ENCODE measurements at places on chromosomes 6 and 20. TPM values are rescaled to one million over a fixed set of nuclear protein-coding genes. Genes with fewer than 3 reads are reported as not detected.
A peak's percentile ranks its signal among the peaks of the same experiment; 100 is the strongest.

GRCh38 chr20:60334911-60335310, 376.7 kb downstream of the CDH26 start:
- no peaks in the 10 kb centered on the region for H3K36me3 ChIP-seq
- H3K27me3 ChIP-seq = no peaks in the 10 kb centered on the region
- no peak for DNase-seq
- no peak overlapping the region for H3K4me3 ChIP-seq
- no peaks in the 10 kb centered on the region for H3K4me1 ChIP-seq
- H3K27ac ChIP-seq = no peak overlapping the region

DNA sequence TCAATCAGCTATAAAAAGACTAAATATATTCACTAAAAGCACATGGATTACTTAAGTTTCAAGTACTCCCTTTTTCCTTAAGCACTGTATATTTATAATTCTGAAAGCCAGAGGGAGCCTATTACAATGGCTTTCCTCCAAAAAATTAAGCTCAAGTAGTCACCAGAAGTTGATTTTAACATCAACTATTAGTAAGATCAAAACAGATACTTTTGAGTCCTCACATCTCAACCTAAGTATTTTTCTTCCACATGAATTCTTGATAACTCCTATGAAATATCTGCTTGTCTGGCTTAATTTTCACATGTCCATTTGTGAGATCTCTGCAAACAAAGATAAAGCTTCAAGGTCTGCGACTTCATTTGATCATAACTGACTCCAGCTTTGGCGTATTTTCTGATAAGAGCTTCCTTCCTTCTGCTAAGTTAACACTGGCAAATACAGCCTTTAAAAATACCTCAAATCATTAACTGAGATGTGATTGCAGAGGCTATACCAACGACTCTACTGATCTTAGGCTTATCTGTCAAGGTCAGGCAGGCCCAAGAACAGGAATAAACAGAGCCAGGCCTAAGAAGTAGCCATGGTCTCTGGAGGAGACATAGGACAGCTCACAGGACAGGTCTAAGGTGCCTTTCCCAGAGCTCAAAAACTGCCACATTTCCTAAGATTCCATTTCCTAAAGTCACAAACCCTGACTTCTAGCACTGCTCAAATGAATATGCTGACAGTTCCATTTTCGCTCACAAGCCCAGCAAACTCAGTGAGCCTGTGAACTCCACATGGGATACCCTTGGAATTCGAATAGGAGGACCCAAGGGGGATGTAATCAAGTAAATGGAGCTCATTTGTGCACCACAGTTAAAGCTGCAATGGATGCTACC, 10.0 kb downstream of the SNX5 start:
- DNase-seq = no peak
- H3K4me3 ChIP-seq = no peak overlapping the region
- no peaks in the 10 kb centered on the region for H3K27me3 ChIP-seq
- H3K36me3 ChIP-seq = peaks cover 10% of the 10 kb centered on the region
- peaks cover 44% of the 10 kb centered on the region for H3K4me1 ChIP-seq

GRCh38 chr6:116929825-116930224, 52.8 kb downstream of the RFX6 start:
- H3K4me1 ChIP-seq = no peaks in the 10 kb centered on the region
- no peak for DNase-seq
- H3K4me3 ChIP-seq = no peak overlapping the region
- H3K36me3 ChIP-seq = no peaks in the 10 kb centered on the region
- no peaks in the 10 kb centered on the region for H3K27me3 ChIP-seq
- H3K27ac ChIP-seq = no peak overlapping the region

DNA sequence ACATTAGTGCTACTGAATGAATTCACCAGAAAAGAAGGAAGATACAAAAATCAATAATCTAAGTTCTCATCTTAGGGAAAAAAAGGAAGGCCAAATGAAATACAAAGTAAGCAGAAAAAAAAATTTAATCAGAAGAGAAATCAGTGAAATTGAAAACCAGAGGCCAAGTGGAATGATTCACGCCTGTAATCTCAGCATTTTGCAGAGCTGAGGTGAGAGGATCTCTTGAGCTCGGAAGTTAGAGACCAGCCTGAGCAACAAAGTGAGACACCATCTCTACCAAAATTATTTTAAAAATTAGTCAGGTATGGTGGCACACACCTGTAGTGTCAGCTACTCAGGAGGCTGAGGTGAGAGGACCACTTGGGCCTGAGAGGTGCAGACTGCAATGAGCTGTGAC, 21.2 kb upstream of the ASF1A start:
- no peaks in the 10 kb centered on the region for H3K36me3 ChIP-seq
- DNase-seq = no peak
- H3K27ac ChIP-seq = no peak overlapping the region
- no peaks in the 10 kb centered on the region for H3K27me3 ChIP-seq
- no peaks in the 10 kb centered on the region for H3K4me1 ChIP-seq
- H3K4me3 ChIP-seq = no peak overlapping the region

DNA sequence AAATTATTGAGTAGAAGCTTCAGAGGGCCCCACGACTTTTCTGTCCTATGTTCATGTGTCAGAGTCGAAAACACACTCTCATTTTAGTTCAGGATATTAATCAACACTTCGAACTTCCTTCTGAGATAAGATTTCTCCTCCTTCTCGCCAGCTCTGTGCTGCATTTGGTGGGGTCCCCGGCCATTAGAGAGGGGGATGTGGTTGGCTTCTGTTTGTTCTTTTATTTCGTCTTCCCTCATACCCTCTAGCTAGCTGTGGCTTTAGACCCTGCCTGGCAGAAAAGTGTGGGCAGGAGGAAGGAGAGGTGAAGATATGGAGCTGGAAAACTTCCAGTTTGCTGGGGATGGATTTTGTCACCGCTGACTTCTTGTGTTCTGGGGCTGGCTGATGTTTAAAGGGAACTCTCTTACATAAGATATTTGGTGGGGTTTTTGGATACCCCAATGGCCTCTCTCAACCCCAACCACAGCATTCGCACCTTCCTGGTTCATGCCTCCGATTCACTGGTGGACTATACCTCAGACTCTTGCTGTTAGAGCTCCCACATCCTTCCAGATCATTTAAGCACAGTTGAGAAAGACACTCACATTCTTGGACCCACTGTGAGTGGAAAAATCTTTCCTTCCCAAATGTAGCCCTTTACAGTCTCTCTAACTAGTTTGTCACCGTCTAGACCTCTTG, 30.7 kb upstream of the TMX4 start:
- no peaks in the 10 kb centered on the region for H3K4me1 ChIP-seq
- DNase-seq = no peak
- no peak overlapping the region for H3K4me3 ChIP-seq
- no peaks in the 10 kb centered on the region for H3K27me3 ChIP-seq
- no peak overlapping the region for H3K27ac ChIP-seq

DNA sequence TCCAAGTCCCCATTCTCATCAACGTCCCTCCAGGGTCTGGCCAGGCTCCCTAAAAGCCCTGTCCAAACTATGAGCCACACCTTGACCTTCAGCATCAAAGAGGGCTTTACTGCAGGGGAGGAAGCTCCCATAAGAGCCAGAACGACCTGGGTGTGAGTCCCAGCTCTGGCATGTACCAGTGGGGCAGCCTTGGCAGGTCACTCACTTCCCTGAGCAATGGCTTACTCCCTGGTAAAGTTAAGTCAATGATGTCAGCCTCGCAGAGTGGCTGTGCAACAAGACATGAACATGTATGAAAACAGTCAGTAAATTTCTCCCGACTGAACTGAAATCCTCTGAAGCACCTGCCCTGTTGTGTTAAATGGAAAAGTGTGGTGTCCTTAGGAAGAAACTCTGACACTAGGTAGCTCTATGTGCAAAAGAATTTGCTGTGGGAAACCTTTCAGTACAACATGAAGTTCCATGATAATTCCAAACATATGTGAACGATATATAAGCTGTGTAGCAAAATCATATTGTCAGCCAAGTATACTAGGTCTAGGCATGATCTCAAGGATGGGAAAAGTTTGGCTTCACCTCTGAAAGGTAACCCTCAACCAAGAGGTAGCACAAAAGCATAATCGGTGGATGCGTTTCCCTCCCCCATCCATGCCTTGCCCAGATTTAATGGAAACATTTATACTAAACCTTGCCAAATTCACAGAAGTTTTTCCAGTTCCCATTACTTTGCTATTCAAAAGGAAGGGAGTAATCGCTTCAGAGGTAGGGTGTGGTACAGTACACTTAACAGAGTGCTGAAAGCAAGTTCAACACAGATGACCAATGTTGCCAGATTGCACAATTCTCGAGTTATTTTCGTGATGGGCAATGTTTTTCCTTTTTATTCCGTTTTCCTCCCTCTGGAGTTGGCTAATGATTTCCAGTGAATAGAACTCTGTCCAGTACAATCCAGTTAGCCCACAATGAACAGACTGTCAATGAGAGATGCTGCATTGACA, 49.0 kb upstream of the RANBP9 start:
- H3K4me1 ChIP-seq = peaks cover 13% of the 10 kb centered on the region
- H3K4me3 ChIP-seq = no peak overlapping the region
- H3K27ac ChIP-seq = no peak overlapping the region
- no peaks in the 10 kb centered on the region for H3K36me3 ChIP-seq
- DNase-seq = no peak
- no peaks in the 10 kb centered on the region for H3K27me3 ChIP-seq

Gene PKIB
- total RNA-seq = 0.47 TPM

GRCh38 chr6:115663681-115664080, 397.0 kb downstream of the FRK start:
- no peak overlapping the region for H3K4me3 ChIP-seq
- DNase-seq = no peak

Gene SLC17A9
- 7.8 TPM for total RNA-seq

Gene KIFC1
- 1.8 TPM for total RNA-seq

DNA sequence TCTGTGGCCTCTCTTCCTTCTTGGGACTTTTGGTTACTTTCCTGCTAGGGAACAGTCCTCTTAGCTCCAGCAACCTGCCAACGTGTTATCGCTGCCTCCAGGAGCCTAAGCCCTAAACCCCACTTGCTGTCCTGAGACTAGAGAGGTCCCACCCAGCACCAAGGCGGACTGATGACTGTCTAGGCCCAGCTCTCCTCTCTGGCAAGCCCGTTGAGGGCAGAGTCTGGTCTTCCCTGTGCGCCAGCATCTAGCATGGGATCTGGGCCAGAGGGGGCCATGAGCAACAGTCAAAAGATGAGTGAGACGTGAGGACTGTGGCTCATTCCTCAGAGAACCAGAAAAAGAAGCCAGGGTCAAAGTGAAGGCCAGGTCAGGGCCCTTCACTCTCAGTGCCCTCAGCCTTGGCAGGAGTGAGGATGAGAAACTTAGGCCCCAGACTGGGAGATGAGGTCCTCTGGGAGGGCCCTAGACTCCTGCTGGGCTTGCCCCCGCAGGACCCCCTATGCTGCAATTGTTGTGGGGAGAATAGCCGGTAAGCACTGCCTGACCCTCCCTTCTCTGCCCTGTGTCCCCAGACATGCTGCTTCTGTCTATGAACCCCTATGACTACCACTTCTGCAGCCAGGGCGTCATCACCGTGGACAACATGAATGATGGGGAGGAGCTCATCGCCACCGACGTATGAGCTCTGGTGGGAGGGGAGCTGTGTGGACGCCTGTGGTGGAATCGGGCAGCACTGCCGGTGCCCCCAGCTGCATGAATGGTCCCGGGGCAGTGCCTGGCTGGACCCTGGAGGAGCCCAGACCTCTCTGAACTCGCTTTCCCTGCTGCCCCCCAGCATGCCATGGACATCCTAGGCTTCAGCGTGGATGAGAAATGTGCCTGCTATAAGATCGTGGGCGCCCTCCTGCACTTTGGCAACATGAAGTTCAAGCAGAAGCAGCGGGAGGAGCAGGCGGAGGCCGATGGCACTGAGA, 30.9 kb downstream of the MYH7B start:
- no peaks in the 10 kb centered on the region for H3K4me1 ChIP-seq
- H3K4me3 ChIP-seq = no peak overlapping the region
- H3K27me3 ChIP-seq = no peaks in the 10 kb centered on the region
- no peak overlapping the region for H3K27ac ChIP-seq

Gene SLC12A5
- not detected for total RNA-seq

DNA sequence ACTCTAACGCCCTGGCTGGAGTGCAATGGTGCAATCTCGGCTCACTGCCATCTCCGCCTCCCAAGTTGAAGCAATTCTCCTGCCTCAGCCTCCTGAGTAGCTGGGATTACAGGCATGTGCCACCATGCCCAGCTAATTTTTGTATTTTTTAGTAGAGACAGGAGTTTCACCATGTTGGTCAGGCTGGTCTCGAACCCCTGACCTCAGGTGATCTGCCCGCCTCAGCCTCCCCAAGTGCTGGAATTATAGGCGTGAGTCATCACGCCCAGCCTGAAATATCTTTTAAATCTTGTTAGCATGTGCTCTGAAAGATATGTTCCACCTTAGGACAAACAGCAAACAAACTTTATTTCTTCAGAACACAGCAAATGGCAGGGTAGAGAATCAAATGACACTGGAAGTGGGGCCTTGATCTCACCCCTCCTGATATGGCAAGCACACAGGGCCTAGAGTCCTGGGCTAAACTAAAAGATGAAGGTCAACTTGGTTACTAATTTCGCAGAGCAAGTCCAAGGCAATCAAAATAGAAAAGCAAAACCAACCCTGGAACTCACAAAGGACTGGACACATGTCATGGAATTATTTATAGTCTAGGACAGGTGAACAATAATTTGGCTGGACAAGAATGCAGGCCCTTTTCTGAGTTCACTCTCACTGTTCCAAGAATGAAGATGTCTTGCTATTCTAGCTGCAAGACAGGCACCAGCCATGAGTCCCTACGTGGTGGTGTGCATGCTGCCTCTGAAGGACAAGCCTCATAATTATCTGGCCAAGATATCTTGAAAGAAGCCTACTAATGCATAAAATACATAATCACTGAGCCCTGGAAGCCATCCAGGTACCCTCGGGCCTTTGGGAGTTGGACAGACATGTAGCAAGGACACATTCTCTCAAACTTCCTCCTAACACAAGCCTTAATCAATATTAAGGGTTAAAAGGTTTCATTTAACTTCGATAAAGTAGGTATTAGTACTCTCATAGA, 35.6 kb downstream of the B4GALT5 start:
- peak overlapping the region; percentile 85 for H3K27ac ChIP-seq
- peaks cover 57% of the 10 kb centered on the region for H3K4me1 ChIP-seq

- peaks cover 25% of the 10 kb centered on the region for H3K27me3 ChIP-seq
- peaks cover 24% of the 10 kb centered on the region for H3K4me1 ChIP-seq
- H3K4me3 ChIP-seq = no peak overlapping the region
- DNase-seq = no peak
- no peaks in the 10 kb centered on the region for H3K36me3 ChIP-seq
- no peak overlapping the region for H3K27ac ChIP-seq
Observed at GRCh38 chr6:6715465-6715864, 126.9 kb downstream of the LY86 start.

GRCh38 chr6:160030103-160030502, 61.2 kb downstream of the IGF2R start:
- no peak overlapping the region for H3K27ac ChIP-seq
- no peak overlapping the region for H3K4me3 ChIP-seq
- DNase-seq = no peak
- H3K36me3 ChIP-seq = peaks cover 81% of the 10 kb centered on the region

GRCh38 chr6:161359618-161359945, 85.7 kb upstream of the AGPAT4 start:
- no peaks in the 10 kb centered on the region for H3K36me3 ChIP-seq
- H3K4me1 ChIP-seq = no peaks in the 10 kb centered on the region
- no peak for DNase-seq
- no peak overlapping the region for H3K27ac ChIP-seq
- no peak overlapping the region for H3K4me3 ChIP-seq

- DNase-seq = no peak
- H3K27me3 ChIP-seq = no peaks in the 10 kb centered on the region
- no peaks in the 10 kb centered on the region for H3K36me3 ChIP-seq
- H3K4me1 ChIP-seq = no peaks in the 10 kb centered on the region
- no peak overlapping the region for H3K4me3 ChIP-seq
Observed at GRCh38 chr6:118122161-118122725, 215.2 kb downstream of the SLC35F1 start.
